NCI-H187 (cell line): ENCODE measurements at places on chromosomes 16 and 17.

DNA sequence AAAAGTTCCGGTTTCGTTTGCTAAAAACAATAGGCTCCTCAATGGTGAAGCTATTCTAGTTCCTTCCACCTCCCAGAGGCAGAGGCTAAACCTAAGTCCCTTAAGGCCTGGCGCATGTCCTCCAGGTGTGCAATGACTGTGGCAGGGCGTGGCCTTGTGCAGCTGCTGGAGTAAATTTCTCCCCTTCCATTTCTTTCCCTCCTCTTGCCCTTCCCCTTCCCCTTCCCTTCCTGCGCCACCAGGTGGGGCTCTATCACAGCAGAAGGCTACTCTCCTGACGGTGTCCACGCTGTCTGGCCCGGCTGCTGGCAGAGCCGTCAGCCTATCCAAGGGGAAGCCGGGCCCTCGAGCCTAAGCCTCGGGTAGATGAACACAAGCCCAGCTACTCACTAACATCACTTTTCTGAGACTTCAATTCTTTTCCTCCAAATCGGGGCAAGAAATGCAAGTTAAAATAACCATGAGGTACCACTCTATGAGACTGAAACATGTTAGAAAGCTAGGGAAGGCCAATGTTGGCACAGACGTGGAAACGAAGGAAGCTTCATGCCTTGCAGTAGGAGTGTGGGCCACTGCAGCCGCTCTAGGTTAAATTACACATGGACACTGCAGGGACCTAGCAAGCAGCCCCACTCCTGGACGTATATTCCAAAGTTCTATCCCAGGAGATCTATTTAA lies 34.4 kb downstream of the C16orf78 start:
- DNase-seq: peak; percentile 29

DNA sequence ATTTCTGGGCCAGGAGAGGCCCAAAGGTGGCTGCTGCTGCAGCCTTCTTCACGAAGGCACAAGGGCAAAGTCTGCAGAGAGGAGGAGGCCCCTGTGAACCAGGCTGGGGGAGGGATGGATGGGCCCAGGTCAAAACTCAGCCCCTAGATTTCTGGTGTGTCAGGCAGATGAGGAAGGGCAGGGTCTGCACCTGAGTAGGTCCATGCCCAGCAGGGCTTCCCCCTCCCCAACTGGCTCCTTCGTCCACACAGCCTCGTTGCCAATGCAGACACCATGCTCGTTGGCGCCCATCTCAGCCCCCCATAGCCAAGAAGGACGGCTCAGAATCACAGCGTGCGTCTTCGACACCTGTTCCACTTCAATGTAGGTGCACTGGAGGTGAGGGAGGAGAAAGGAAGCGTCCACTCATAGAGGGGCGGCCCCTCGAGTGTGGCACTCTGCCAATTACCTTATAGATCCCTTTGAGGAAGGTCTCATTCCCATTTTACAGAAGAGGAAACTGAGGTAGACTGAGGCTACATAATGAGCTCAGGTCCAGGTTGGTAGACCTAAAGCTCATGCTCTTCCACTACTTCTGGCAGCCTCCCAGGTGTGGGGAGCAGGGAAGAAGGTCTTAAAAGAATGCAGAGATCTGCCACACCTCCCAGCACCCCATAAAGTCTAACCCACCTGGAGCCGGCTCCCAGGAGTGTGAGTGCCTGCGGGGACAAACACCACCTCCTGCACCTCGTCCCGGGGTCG lies 902 bp downstream of the SCRN2 start:
- DNase-seq: no peak

DNA sequence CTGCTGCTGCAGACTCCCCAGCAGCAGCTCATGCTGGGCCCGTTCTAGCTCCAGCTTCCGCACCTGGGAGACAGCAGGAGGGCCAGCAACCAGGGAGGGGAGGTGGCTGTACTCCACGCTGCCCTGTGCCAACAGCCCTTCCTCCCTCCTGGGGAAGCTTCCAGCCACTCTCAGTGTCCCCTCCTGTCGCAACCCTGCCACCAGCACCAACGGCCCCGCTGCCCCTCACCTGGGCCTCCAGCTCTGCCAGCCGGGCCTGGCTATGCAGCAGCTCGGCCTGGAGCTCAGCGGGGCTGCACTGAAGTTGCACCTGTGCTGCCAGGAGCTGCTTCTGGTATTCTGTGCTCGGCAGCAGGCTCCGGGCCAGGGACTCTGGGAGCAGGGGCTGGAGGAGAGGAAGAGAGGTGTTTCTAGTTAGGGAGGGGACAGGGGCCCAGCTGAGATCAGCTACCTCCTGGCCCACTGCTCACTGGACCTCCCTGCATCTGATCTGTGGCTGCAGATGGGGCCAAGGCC lies 15.4 kb upstream of the MRPL38 start:
- no peak for DNase-seq

- no peak for DNase-seq
These were observed 14.3 kb downstream of the PRCD start for GRCh38 chr17:76554131-76554530.

DNA sequence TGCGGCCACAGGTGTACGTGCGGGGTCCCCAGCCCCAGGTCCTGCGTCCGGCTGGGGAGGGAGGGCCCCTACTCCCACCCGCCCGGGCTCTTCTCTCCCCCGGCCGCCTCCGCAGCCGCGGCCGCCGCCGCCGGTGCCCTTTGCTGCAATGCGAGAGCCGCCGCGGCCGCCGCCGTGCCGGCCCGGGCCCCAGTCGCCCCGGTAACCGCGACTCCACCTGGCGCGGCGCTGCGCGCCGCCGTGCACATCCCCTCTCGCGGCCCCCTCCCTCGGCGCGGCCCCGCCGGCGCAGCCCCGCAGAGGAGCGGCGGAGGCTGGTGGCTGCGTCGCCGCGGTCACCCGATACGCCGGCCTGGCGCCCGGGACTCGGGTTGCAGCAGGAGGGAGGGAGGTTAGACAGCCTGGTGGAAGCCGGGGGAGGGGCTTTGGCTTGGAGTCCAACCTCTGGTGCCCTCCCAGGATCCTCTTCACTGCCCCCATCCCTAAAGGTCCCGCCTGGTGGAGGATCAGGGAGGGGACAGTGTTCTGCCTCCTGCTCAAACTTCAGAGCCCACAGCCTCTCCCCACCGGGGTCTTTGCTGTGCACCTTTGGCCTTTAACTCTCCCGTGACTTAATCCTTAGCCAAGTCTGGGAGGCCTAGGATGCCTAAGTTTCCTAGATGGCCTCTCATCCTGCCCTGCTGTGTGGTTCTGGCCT lies 32.9 kb downstream of the SRCIN1 start:
- peak; percentile 53 for DNase-seq
